AML-193 (cell line): ENCODE measurements at places on chromosomes 3 and 15.
A peak's percentile ranks its signal among the peaks of the same experiment; 100 is the strongest.

GRCh38 chr3:47874913-47875312, 72.0 kb downstream of the DHX30 start:
- DNase-seq, result no peak

DNA sequence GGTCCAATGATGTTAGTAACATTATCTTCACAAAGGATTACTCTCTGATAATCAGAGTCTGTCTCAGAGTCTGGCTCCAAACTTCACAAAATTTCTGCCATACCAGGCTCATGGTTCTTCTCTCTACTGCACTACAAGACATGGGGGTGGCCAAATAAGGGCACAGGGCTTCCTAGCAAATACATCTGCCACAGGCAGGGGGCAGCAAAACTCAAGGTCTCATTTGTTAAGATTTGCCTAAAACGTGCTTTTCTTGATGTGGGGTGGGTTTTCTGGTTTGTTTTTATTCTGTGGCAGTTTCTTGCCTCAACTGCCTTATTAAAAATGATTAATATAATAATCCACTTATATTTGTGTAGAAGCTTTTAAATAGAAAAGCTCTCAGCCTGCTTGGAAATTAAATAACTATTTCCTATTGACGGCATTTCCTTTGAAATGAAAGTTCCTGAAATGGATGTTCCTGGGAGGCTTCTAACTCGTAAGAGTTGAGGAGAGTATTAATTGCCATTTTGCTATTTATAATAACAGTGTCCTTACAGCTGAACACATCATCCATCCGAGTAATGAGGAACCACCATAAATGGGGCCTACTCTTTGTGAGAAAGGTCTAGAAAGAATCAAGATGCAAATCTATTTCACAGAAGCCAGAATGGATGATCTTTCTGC, 53.8 kb downstream of the SST start:
- DNase-seq, result peak; percentile 60

GRCh38 chr3:28544831-28545230, 196.2 kb upstream of the AZI2 start:
- DNase-seq, result no peak

DNA sequence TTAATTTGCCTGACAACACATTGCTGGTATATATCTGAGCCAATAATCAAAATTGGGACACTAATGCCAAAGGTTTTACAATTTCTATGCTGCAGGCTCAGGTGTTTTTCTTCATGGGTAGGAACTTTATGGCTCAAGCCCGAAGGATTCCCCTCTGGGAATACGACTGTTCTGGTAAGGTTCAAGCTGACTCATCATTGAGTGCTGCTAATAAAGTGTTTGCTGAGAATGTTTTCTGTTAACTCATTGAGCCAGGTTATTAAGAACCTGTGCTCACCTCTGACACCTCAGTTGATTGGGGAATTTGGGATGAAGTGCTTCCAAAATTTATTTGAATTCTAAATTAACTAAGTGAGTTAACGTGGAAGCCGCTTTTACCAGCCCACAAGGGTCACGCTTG, 135.8 kb upstream of the CTDSPL start:
- no peak for DNase-seq

DNA sequence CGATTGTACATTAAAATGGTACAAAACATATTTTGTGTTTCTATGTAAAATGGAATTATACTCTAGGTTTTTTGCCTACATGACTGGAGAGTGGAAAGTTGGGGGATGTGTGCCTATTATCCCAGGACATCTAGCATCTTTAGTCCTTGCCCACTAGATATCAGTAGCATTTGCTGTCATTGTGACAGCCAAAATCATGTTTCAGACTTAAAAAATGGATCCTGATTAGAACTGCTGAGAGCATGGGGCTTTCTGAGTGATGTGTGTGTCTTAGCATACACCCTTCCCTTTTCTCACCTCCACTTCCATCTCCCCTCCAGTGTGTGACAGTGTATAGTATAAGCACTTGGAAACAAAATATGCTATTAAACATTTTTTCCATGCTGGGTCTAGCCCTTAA, 13.3 kb downstream of the ARMC8 start:
- no peak for DNase-seq

- DNase-seq, result no peak
These were observed 65.4 kb downstream of the TFRC start for GRCh38 chr3:196016485-196016884.

GRCh38 chr3:42855219-42855546, 20.5 kb downstream of the CYP8B1 start:
- no peak for DNase-seq

- DNase-seq, result no peak
These were observed 7.1 kb downstream of the ISLR2 start for GRCh38 chr15:74137537-74137894.

- DNase-seq, result peak; percentile 87
These were observed 6.8 kb downstream of the USP4 start for GRCh38 chr3:49333091-49333490.

- no peak for DNase-seq
These were observed 32.0 kb downstream of the DNAH12 start for GRCh38 chr3:57512166-57512565.

GRCh38 chr15:63605816-63606215, 8.6 kb downstream of the FBXL22 start:
- no peak for DNase-seq

- peak; percentile 4 for DNase-seq
These were observed 142.3 kb upstream of the TPM1 start for GRCh38 chr15:62900071-62900802.

DNA sequence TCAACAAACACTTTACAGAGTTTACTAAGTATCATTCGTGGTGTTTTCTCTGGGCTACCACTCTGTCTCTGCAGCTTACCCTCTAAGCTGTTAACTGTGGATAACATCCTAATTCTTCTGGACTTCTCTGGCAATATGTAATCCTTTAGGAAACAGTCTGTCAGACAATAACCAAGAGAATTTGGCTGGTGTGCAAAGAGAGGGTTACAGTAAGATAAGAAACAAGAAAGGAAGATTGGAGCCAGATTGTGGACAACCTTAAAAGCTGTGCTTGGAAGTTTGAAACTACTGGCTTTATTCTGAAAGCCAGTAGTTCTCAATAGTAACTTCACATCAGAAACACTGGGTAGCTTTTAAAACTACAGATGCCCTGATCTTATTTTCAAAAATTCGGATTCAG, 778 bp downstream of the ARL6 start:
- no peak for DNase-seq

DNA sequence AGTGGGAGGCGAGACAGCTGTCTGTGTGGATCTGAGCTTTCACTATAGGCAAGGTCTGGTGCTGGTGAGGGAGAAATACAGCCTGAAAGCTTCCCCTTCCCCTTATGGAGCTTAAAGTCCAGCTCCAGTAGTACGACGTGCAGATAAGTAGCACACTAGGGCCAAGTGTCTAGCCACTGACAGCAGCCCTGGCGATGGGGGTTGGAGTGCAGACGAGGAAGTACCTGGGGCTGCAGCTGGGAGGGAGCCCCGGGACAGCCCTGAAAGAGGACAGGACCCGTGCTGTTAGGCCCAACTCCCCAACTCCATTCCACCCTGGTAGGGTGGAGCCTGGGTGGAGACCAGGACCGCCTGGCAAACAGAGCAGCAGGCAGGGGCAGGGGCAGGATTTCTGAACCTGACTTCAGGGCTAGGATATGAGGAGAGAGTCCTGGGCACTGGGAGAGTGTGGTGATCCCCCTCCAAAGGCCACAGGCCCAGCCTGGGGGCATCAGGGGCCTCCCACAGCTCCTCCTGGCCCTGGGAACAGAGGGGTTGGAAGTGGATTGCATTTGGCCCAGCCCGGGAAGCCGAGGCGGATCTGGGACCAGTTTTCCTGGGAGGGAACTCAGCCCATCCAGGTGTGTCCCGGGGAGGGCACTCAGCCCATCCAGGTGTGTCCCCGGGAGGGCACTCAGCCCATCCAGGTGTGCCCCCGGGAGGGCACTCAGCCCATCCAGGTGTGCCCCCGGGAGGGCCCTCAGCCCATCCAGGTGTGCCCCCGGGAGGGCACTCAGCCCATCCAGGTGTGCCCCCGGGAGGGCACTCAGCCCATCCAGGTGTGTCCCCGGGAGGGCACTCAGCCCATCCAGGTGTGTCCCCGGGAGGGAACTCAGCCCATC, 42.8 kb downstream of the BDH1 start:
- DNase-seq, result no peak

- DNase-seq, result no peak
These were observed 405.7 kb upstream of the MCTP2 start for GRCh38 chr15:93825682-93826081.

DNA sequence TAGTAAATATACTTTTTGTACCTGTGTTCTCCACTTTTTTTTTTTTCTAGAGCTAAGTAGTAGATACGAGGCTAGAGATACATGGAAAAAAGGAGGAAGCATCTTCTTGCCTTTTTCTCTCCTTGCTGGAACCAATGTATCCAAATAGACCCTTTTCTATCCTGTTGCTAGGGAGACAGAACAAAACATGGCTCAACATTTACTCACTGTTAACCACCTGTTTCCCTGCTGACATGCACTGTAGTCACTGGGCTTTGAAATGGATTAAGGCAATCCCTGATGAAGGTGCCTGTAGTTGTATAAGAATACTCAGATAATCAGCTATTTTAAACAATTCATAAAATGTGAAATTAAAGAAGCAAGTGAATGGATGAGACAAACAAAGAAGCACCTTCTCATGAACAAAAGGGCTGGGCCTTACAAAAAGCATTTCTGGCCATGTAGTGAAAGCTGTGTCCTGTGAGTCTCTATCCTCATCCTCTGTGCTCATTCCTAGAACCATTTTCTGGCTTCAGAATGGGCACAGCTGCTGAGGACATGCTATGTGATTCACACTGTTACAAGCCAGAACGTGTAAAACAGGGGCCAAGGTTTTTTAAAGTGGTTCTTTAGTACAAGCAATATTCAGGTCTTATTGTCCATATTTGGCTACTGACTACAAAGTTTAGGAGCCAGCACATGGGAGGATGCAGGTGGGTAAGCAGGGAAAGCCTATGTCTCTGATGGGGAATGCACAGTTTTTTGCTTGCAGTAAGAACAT, 100.4 kb upstream of the NDN start:
- DNase-seq, result no peak

- DNase-seq, result no peak
These were observed 5.7 kb upstream of the CCDC80 start for GRCh38 chr3:112646623-112647022.

- DNase-seq, result no peak
These were observed 35.8 kb downstream of the GJD2 start for GRCh38 chr15:34718681-34719665.

GRCh38 chr3:197186887-197187588, 111.4 kb downstream of the DLG1 start:
- DNase-seq, result peak; percentile 87

GRCh38 chr3:177300842-177301241, 103.6 kb upstream of the TBL1XR1 start:
- no peak for DNase-seq

GRCh38 chr3:102936511-102937045, 501.8 kb downstream of the ZPLD1 start:
- DNase-seq, result no peak

GRCh38 chr3:127961963-127962362, 46.9 kb downstream of the KBTBD12 start:
- DNase-seq, result no peak

DNA sequence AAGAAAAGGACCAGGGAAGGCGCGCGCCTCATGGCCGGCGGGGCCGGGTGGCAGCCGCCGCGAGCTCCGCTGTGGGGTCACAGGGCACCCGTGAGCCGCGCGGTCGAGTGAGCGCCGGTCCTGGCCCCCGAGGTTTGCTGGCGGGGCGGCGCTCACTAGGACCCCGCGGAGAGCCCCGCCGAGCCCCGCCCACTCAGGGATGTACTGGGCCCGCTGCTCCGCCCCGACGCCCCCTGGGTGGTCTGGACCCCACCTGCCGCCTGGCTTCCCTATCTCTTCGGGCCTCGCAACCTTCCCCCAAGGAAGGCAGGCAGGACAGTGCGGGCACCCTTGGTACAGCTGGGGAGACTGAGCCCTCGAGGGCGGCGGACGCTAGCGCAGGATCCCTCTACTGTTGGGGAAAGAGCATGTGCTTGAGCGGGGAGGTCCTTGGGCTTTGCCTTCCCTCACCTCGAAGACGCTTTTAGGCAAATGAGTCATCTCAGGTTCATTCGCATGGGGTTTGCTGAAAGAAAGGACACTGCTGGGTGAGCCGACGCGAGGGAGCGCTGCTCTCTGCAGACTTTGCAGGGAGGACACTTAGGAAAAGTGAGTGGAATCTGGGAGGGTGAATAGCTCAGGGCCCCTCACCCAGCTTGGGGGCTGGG, at the start of gene CHRNB4:
Gene CHRNB4 (minus strand): TSS at position 109 of the 647 bp plus-strand sequence. CDS start 77 bp downstream, at position 32.
- DNase-seq, result no peak

DNA sequence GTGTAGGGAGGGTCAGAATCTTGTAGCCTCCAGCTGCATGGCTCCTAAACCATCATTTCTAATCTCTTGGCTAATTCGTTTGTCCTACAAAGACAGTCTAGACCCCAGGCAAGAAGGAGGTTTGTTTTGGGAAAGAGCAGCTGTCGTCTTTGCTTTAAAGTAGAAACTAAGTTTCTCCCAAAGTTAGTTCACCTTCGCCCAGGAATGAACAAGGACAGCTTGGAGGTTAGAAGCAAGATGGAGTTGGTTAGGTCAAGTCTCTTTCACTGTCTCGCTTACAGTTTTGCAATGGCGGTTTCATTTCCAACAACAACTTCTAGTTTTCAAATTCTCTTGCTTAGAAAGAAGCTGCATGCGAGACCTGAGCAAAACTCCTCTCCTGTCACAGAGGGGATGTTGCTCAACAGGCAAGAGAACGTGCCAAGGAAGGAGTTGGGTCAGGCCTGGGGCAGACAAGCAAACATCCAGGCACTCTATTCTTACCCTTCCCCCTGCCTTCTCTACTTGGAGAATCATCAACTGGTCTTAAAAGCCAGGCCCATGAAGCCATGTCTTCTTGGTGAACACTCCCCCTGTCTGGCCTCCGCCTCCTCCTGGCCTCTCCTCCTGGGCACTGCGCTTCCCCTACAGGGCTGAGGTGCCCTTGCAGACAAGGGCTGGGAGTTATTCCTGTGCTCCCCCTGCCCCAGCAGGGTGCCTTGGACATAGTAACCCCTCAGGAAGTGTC, 57.6 kb downstream of the TMEM44 start:
- peak; percentile 94 for DNase-seq

DNA sequence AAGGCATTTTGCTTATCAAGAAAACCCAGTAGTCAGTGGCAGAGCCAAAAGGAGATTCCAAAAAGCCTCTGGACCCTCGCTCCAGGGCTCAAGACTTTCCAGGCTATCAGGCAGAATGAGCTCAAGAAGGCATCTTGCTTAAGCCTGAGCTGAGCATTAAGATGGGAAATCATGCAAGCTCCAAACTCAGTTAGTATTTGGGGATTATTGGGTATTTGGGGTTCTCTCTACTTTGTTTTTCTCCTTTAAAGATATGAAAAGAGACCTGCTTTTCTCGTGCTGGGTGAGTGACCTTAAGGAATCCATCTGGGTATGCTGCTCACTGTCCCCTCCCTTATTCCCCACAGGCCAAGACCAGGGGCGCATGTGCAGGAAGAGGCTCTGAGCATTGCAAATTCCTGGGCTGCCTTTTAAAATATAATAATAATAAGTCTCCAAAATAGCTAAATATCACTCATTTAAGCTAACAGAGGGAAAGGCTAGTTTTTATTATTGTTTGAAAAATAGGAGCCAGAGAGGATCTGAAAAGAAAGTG, 75.4 kb upstream of the HACD2 start:
- no peak for DNase-seq

DNA sequence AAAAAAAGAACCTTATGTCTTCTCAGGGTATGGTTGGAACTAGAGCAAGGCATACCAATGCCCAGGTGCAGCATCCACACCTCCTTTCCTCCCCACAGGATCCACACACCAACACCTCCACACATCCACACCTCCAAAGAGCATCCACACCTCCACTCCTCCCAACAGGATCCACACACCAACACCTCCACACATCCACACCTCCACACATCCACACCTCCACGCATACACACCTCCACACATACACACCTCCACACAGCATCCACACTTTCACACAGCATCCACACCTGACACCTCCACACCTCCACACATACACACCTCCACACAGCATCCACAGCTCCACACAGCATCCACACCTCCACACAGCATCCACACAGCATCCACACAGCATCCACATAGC, 5.3 kb downstream of the MESP1 start:
- DNase-seq, result no peak
